ENCODE measurements at places on chromosomes 3 and 15.

- DNase-seq: no peak
These were observed 488.4 kb downstream of the NR2F2 start for GRCh38 chr15:96818861-96819260.

DNA sequence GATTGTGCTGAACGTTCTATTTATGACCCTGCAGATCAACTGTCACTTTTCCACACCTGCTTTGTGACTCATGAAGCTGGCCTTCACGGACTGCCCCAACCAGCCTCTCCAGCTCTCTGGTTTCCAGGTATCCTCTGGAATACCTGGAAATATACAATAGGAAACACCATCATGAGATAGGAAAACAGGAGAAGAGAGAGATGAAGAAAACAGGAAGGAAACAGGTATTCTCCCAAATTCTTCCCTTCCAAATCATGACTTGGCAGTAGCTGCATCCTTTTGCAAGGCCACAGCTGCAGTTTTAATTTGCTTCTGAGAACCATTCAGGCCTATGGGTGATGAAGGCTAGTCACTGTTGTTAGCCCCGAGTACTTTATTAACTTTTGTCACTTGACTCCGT lies 909.1 kb downstream of the EPHA3 start:
- no peak for DNase-seq

- no peak for DNase-seq
These were observed 659.0 kb downstream of the NTRK3 start for GRCh38 chr15:87597346-87598052.

GRCh38 chr15:81516461-81516860 lies 142.4 kb upstream of the TMC3 start:
- DNase-seq: peak; percentile 58

DNA sequence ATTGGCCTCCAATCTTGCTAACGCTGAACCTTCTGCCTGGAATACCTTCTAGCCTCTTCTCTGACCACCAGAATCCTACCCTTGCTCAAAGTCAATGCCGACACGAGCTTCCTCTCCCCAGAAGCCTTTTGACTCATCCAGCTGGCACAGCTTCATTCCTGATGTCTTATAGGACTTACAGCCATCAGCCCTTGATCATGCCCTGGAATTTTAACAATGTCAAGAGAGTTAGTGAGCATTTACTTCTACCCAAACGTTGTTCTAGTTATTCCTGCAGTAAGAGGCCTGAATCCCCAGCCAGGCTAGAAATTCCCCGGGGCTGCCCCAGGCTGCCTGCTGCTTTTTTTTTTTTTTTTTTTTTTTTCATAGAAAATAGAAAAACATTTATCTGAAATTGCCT lies 3.9 kb downstream of the CYP1A2 start:
- peak; percentile 72 for DNase-seq

- peak; percentile 69 for DNase-seq
These were observed 59.9 kb downstream of the LRRFIP2 start for GRCh38 chr3:37114251-37115145.

GRCh38 chr3:127853681-127854080 lies 31.4 kb upstream of the MGLL start:
- DNase-seq: no peak

DNA sequence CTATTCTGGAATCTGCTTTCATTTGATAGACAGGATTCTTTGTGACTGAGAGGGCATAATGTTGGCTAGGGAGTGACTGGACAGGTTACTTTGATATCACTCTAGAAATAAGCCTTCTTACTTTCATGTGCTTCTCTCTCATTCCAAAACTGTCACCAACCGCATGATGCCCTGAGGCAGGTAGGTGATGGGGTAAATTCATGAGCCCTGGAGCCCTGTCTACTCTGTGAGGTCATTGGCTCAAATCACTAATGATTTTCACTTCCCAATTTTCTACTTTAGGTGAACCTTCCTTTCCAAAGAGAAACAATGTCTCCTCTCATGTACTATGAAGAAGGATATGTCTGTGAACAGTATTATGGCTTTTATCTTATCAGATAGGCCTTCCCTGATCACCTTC lies 596.7 kb downstream of the TUSC7 start:
- no peak for DNase-seq

DNA sequence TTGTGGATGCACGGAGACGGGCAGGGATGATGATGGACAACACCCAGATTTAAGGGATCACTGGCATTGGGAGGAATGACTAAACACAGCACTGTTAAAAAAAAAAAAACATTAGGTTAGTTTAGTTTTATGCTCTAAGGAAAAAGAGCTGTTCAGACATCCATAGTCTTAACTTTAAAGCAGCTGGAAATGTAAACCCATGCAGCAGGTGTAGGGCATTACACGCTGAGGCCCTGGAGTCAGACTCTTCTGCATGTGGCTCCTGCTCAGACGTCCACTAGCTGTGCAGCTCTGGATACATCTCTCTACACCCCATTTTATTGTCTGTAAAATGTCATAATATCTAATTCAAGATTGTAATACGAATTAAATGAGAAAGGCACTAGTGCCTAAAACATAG lies 191.8 kb upstream of the RASGRP1 start:
- no peak for DNase-seq

- no peak for DNase-seq
These were observed 58.4 kb upstream of the GOLIM4 start for GRCh38 chr3:168154089-168154488.

DNA sequence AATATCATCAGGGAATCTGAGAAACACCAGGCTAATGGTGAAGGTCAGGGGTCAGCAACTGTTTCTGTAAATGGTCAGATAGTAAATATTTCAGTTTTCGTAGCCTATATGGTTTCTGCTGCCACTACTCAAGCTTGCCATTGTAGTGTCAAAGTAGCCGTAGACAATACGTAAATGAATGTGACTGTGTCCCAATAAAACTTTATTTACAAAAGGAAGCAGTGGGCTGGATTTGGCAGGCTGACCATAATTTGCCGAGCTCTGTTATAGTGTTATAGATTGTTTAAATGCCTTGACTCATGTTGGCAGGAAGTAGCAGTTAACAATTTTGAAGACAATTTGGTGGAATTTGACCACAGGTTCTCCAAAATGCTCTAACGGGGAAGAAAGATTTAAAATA lies 548.2 kb downstream of the FOXP1 start:
- no peak for DNase-seq

DNA sequence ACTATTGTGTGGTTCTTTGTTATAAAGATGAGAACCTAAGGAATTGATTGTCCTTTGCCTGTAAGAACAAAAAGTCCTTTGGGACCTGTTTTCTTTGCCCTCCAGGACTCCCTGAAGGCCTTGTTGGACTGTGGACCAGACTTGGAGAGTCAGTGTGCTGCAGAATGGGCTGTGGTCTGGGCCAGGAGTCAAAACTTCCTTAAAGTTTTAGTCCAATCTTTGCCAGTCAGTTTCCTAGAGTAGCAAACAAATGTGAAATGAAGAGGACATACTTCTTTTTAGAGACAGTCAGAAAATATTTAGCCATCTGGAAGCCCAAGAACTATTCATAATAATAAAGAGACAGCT lies 45.4 kb downstream of the PDE8A start:
- no peak for DNase-seq

GRCh38 chr3:4720316-4721075 lies 227.3 kb downstream of the ITPR1 start:
- peak; percentile 76 for DNase-seq

Measured in AG20443 (cell line).